ENCODE measurements at places on chromosomes 7 and 10. TPM values are rescaled to one million over a fixed set of nuclear protein-coding genes. Genes with fewer than 3 reads are reported as not detected.
A peak's percentile ranks its signal among the peaks of the same experiment; 100 is the strongest.

- no peaks in the 10 kb centered on the region for H3K4me1 ChIP-seq
- peak; percentile 62 for DNase-seq
- H3K36me3 ChIP-seq, result no peaks in the 10 kb centered on the region
- peak overlapping the region; percentile 75 for H3K27ac ChIP-seq
- peak overlapping the region; percentile 20 for H3K4me3 ChIP-seq
- no peaks in the 10 kb centered on the region for H3K27me3 ChIP-seq
These were observed 120.1 kb downstream of the ARHGAP12 start for GRCh38 chr10:31808258-31809218.

The SFRP5 gene
- 140 TPM for total RNA-seq

DNA sequence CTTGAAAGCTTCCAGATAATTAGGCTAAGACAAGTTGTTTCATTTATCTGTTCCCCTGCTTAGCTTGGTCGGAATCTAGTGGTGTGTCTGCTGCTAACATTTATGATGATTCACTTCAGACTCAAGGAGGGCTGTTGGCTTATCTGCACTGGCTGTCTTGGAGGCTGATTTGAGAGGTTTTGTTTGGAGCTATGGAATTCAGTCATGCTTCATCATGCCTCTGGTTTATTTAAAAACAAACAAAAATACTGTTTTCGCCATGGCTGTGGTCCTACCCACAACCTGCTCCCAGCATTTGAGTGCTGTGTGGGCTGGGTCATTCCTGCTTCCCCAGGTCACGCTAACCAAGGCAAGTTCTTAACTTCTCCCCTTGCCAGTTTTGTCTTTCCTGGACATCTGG is 11.7 kb upstream of the ARPC1B start:
- H3K36me3 ChIP-seq, result peaks cover 91% of the 10 kb centered on the region
- H3K4me3 ChIP-seq, result no peak overlapping the region
- DNase-seq, result no peak
- no peak overlapping the region for H3K27ac ChIP-seq
- no peaks in the 10 kb centered on the region for H3K27me3 ChIP-seq

DNA sequence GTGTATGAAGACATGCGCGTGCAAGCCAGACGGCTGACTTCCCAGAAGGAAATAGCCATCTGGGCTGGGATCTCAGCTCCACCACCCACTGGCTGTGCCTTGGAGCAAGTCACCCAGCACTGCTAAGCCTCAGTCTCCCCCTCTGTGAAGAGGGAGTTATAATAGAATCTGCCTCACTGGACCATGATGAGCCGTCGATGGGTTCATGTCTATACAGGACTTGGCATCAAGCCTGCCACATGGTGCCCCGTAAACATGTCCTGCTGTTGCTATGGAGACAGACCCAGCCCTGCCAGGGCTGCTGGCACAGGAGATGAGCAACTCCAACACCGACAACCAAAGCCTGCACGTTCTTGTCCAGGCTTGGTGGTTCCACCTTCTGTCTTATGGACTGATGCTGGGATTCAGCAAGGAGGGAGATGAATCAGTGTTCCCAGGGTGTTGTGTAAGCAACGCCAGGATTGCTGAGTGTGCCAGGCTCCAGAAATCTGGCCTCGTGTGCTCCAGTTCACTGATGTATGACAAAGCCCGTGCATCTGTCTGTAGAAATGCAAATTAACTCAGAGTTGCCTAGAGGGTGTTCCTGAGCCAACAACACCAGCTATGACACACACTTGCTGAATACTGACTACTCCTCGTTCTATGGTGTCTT is 5.6 kb downstream of the GPR15LG start:
- H3K4me3 ChIP-seq, result no peak overlapping the region
- H3K36me3 ChIP-seq, result no peaks in the 10 kb centered on the region
- no peak for DNase-seq
- no peak overlapping the region for H3K27ac ChIP-seq
- H3K27me3 ChIP-seq, result no peaks in the 10 kb centered on the region

- H3K4me1 ChIP-seq, result peaks cover 13% of the 10 kb centered on the region
- no peaks in the 10 kb centered on the region for H3K36me3 ChIP-seq
- H3K27me3 ChIP-seq, result no peaks in the 10 kb centered on the region
- DNase-seq, result no peak
- H3K27ac ChIP-seq, result no peak overlapping the region
These were observed 48.9 kb upstream of the KDM7A start for GRCh38 chr7:140225562-140226249.

GRCh38 chr10:73886661-73887293 is 12.4 kb upstream of the CAMK2G start:
- no peaks in the 10 kb centered on the region for H3K36me3 ChIP-seq
- no peaks in the 10 kb centered on the region for H3K27me3 ChIP-seq
- H3K4me3 ChIP-seq, result no peak overlapping the region
- DNase-seq, result no peak

Data from right atrium auricular region (tissue), 2 donors.